Neuronal stem cell (in vitro differentiated cells): ENCODE measurements at places on chromosomes 7 and 10.
A peak's percentile ranks its signal among the peaks of the same experiment; 100 is the strongest.

DNA sequence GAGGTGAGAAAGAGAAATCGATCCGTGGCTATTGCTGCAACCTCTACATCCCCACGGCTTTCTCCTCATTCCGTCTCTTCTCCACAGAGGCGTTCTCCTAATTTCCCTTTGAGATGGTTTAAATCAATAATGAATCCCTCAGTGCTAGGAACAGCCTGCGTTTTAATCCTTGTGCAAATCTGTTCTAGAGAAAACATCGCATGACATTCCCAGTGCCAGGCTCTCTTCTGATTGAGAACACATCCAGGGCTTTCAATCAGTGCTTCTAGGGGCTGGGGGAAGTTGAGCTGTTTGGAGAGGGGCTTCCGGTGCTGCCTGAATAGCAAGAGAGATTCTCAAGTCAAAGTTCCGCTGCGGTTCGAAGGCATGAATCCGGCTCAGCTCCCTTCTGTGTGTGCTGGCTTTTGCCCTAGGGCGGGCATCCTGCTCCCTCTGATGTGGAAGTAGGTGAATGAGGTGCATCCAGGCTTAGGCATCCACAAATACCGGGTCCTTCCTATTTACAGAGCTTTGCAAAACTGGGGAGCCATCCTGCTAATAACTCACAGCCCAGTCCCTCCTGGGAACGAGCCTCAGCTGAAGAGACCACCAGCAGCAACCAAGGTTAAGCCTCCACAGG, 62.8 kb downstream of the CHST15 start:
- no peak for DNase-seq

DNA sequence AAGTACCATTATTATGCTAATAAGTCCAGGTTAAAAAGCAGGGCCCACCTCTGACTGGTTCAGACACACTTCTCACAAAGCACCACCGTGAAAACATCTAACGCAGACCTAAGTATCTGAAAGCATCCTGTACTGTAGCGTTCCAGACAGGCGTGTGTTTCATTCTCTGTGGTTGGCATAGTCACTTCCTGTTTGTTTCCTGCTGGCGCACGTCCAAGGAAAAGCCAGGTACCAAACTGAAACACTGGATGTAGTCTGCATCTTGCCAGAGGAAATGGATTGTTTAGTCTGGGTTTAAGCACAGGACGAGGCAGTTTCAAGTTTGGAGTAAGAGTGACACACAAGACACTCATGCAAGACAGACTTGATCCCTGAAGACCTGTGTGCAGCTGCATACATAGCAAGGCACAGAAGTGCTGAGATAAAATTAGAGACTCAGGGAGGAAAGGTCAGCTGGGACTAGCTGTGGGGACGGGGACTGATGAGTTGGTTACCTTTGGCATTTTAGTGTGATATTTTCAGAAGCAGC, 23.3 kb downstream of the BPGM start:
- DNase-seq = no peak

- no peak for DNase-seq
These were observed 10.3 kb downstream of the TACC2 start for GRCh38 chr10:121999301-121999700.

DNA sequence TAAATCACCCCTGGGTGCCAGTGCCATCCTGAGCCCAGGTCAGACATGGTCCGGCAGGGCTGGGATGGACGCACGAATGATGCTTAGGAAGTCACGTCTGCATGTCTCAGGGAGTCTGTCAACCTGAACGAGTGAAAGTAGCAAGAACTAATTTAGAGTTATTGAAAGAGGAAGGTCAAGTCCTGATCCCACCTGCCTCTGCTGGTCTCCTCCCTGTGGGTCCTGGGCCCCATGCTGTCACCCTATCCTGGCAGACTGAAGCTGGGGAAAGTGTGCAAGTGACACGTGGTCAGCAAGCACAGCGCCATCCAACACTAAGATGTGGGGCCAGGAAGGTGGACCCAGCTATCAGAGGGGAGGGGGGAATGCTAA, 26.1 kb upstream of the GRID1 start:
- no peak for DNase-seq

- DNase-seq = no peak
These were observed 558.2 kb upstream of the PFKP start for GRCh38 chr10:2509081-2509531.

GRCh38 chr10:20100171-20100570, 283.9 kb downstream of the PLXDC2 start:
- no peak for DNase-seq

GRCh38 chr10:89269433-89270152, 18.0 kb upstream of the LIPA start:
- no peak for DNase-seq

DNA sequence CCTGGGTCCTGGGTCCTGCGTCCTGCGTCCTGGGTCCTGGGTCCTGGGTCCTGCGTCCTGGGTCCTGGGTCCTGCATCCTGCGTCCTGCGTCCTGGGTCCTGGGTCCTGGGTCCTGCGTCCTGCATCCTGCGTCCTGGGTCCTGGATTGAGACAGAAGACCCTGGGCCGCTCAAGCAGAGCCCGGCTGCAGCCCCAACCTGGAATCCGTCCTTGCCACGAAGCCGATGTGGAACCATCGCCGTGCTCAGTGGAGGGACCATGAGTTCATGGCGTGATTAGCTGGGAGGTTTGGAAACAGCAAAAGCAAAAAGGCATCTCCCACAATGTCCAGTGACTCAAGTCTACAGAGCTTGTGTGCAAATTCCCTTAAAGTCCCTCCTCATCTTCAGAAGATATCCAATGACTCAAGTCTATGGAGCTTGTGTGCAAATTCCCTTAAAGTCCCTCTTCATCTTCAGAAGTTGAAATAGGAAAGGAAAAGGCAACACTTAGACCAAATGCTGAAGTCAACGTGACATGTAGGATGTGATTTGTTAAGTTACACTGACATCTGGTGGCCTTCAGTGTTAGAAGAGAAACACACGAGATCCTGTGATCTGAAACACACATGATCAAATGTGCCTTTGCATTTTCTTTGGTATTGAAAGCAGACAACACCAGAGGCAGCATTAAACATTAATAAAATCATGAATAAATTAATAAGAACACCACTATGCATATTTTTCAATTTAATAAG, 179.9 kb downstream of the PTPRN2 start:
- peak; percentile 44 for DNase-seq

DNA sequence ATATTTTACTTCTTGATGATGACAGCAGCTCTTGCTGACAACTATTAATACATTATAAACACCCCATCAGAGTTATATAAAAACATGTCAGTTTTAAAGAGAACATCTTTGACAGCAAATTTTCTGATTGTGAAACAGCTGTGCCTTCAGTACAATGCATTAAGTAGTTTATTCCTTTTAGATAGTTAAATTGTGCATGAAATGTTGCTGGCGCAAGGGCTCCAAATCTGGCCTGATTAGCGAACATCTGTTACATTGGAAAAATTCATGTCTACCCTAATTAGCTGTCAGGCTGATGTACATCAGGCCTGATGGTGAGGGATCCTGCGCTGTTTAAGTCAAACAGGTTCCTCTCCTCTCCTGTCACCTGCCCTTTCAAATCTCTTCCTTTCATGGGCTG, 171.9 kb upstream of the SP8 start:
- no peak for DNase-seq

GRCh38 chr10:88707429-88708155, 1.5 kb downstream of the LIPK start:
- DNase-seq = no peak

GRCh38 chr10:118672766-118673715, 77.6 kb upstream of the PRLHR start:
- no peak for DNase-seq

DNA sequence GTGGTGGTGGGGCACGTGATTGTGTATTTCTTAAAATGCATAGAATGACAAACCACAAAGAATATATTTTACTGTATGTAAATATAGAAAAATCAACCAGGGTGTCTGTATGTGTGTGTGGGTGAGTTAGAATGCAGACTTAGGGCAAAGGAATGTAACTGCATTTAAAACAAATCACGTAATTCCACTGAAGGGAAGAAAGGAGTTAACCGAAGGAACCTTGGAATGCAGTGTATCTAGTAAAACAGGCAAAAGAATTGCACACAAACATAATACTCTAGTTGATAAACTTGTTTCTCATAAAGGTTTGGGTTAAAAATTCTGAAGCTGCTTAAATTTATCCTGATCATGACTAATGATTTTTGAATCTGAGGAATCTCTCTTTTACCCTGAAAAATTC, 134.9 kb downstream of the ADRA2A start:
- DNase-seq = no peak

DNA sequence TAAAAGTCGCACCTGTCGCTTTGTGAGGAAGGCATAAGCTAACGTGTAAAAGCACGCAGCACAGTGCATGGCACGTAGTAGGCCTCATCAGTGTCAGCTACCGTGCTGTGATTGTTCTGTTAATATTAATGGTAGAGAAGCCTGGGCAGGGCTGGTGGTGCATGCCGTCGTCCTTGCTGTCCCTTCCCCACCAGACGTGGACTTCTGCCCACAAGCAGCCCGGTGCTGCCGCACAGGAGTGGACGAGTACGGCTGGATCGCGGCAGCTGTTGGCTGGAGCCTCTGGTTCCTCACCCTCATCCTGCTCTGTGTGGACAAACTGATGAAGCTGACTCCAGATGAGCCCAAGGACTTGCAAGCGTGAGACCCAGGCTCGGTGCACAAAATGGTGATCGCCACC, 4.7 kb upstream of the ATP6V0A4 start:
- DNase-seq = no peak

- no peak for DNase-seq
These were observed 846 bp upstream of the LFNG start for GRCh38 chr7:2518737-2519118.

DNA sequence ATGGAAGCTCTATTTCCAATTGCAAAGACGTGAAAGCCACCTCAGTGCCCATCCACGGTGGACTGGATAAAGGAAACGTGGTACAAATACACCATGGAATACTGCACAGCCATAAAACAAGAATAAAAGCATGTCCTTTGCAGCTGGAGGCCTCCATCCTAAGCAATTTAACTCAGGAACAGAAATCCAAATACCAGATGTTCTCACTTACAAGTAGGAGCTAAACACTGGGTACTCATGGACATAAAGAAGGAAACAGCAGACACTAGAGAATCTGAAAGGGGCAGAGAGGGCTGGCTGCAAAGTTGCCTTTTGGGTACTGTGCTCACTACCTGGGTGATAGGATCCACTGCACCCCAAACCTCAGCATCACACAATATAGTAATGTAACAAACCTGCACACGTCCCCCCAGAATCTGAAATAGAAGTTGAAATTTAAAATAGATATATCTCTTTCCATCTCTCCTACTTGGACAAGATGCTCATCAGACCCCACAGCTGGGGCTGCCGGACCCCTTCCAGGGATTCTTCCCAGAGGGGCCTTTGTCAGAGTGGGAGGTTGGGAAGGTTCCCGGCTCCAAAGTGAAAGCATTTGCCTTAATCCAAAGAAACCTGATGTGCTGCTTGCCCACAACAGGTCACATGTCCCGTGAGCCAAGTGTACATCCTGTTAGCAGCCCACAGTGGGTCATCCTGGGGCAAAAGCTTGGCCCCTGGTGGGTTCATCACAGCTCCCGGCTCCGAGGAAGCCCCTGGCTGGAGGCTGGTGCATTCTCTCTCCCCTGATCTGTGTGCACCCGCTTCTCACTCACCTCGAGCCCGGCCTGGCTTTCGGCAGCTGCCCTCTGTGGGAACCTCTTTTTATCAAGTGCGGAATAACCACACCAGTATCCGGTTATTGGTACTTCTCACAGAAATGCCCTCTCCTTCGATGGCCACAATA, 172.3 kb upstream of the PPP2R2D start:
- DNase-seq = no peak

DNA sequence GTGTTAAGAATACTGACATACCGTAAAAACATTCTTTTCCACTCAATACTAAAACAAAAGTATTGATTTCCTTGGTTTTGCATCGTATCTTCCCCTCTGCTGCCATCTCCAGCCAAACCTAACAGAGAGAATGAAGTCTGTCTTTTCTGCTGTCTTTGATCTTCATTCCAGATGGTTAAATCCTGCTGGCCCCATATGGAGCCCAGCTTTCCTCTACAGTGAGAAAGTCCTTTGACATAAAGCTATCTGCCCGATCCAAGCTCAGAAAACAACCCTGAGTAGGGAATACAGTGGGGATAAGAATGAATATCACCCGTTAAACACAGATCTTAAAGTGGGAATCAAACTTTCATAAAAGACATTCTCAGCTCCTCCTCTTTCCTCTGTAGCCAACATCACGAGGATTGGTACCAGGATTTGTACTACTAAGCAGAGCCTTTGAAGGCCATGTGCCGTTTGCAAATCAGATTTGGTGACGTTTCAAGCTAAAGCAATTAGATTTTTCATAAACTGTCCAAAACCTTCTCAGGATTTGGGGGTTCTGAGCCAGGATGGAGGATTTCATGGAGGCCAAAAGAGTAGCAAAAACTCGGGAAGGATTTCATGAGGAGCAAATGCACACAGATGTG, 30.8 kb upstream of the GPAM start:
- DNase-seq = no peak

DNA sequence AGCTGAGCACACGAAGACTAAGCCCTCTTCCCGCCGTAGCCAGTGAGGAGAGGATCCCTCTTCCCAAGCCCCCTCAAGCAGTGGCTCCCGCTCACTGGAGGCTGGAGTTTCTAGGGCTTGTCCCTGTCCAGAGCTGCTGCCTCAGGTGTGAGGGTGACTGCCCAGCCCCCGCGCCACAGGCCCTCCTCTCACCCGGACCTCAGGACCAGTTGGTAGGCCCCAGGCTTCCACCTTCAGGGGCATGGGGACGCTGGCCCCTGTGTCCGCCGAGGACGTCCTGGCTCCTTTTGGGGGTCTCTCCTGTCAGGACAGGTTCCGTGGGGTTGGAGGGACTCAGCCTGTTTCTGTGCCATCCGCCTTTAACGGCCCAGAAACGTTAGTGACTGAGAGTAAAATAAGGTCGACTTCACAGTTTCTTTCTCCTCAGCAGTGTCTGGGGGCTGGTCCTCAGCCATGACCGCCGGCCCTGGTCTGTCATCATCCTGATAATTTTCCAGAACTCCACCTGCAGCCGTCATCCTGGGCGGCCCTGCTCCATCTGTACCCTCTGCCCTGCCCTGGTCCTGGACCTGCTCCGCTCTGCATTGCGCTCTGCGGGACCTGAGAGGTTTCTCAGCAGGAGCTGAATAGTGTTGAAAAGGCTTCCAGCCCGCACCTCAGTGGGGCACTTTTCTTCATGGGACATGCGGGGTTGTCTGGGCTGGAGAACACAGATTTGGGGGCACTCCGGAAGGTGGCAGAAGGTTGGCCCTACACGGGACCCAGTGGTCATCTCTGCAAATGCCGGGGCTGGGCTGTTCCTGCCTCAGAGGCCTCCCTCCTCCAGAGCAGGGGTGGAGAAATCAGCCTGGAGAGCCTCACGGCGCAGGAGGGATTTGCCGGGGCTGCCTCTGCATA, 36.0 kb upstream of the FAM20C start:
- no peak for DNase-seq

GRCh38 chr7:35420656-35421055, 166.8 kb upstream of the TBX20 start:
- DNase-seq = no peak

- DNase-seq = no peak
These were observed 24.4 kb downstream of the TMEM273 start for GRCh38 chr10:49163741-49164140.

DNA sequence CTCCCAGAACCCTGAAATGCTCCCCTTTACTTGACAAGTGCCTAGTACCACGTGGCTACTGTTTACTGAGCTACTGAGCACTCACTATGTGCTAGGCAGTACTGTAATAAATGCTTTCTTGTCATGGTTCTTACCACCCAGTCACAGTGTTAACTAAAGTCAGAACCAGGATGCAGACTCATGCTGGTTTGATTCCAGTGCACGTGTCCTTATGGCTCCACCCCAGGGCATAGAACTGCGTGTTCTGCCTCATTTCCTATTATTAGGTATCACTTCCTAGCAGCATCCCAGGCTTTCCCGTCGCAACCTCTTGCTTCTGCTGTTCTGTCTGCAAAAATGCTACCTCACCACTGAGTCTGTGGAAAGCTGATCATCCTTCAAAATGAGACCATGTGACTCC, 71.7 kb upstream of the DOCK1 start:
- DNase-seq = no peak
